Activated CD4-positive, alpha-beta T cell treated with anti-CD3 and anti-CD28 coated beads for 48 hours (primary cell): ENCODE measurements at places on chromosomes 3 and 15.
A peak's percentile ranks its signal among the peaks of the same experiment; 100 is the strongest.

DNA sequence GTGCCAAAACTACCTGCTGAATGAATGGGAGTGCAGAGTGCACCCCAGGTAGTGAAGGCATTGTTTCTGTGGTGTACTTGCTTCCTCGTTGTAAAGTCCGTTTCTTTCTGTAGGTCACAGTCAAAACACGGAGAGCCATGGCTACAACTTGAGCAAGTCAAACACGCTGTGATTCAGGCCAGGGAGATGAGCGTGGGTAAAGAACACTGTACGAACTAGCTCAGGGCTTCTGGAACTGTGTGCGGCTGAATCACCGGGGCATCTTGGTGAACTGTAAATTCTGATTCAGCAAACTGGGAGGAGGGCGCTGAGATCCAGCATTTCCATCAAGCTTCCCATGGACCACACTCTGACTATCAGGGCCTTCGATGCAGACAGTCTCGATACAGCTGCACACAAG is 5.0 kb upstream of the TNK2 start:
- DNase-seq = no peak

- no peak for DNase-seq
Observed at GRCh38 chr3:57309769-57310360, 17.4 kb upstream of the ASB14 start.

- no peak for DNase-seq
Observed at GRCh38 chr3:194422188-194422587, 23.1 kb upstream of the GP5 start.

DNA sequence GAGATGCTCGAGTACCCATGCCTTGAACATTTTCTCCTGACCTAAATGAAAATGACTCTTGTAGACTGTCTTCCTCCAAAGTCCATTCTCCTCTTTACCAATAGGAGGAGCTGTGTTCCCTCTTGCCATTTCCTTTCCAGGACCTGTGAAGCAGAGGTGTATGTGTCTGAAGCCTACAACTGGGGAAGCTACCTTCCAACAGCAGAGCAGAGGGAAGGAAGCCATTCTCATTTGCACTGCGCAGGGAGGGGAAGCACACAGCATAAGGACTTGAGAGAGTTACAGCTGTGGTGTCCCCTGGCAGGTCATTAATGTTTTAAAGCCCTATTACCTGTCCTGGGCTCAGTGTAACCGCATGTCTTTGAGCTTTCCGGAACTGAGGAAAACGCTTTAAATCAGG is 38.7 kb downstream of the HSPBAP1 start:
- peak; percentile 12 for DNase-seq

DNA sequence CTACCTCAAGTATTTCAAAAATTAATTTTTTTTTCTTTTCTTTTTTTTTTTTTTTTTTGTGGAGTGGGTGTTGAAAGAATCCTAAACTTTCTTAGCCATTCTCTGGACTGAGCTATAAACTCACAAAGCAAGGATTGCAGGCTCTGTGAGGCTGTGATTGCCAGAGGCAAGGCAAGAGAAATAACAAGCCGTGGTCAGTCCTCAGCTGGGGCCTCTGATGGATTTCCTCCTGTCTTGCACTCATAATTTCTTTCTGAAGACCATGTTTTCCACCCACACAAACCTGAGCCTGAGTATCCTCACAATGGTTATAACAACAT is 1.3 kb downstream of the CX3CR1 start:
- no peak for DNase-seq

- DNase-seq = no peak
Observed at GRCh38 chr3:180530276-180530675, 71.7 kb upstream of the TTC14 start.

- DNase-seq = no peak
Observed at GRCh38 chr3:141844812-141845211, 31.6 kb upstream of the ATP1B3 start.

- no peak for DNase-seq
Observed at GRCh38 chr3:56254835-56255234, 213.4 kb downstream of the ERC2 start.

DNA sequence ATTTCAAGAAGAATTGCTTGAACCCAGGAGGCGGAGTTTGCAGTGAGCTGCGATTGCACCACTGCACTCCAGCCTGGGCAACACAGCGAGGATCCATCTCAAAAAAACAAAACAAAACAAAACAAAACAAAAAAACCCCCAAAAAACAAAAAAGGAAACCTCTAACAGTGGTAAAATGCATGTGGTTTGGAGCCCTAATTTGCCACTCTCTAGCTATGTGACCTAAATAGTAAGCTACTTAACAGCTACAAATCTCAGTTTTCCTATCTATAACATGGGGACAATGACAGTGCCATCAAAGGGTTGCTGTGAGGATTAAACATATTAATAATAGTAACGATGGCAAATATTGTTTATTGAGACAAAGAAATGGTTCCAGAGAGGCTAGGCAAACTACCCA is 119.4 kb upstream of the LMOD3 start:
- no peak for DNase-seq

GRCh38 chr15:92164327-92165000 is 229.2 kb upstream of the ST8SIA2 start:
- no peak for DNase-seq

DNA sequence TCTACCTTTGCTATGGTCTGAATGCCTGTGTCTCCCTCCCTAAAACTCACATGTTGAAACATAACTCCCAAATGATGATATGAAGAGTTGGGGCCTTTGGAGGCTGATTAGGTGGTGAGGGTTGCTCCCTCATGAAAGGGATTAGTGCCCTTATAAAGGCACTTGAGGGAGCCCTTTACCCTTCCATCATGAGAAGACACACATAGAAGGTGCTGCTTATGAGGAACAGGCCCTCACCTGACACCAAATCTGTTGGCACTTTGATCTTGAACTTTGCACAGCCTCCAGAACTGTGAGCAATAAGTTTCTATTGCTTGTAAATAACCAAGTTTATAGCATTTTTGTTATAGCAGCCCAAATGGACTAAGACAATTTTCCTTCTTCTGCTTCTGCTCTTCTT is 76.2 kb upstream of the ADAMTS9 start:
- no peak for DNase-seq

- DNase-seq = no peak
Observed at GRCh38 chr3:160545504-160545871, 19.9 kb downstream of the KPNA4 start.

DNA sequence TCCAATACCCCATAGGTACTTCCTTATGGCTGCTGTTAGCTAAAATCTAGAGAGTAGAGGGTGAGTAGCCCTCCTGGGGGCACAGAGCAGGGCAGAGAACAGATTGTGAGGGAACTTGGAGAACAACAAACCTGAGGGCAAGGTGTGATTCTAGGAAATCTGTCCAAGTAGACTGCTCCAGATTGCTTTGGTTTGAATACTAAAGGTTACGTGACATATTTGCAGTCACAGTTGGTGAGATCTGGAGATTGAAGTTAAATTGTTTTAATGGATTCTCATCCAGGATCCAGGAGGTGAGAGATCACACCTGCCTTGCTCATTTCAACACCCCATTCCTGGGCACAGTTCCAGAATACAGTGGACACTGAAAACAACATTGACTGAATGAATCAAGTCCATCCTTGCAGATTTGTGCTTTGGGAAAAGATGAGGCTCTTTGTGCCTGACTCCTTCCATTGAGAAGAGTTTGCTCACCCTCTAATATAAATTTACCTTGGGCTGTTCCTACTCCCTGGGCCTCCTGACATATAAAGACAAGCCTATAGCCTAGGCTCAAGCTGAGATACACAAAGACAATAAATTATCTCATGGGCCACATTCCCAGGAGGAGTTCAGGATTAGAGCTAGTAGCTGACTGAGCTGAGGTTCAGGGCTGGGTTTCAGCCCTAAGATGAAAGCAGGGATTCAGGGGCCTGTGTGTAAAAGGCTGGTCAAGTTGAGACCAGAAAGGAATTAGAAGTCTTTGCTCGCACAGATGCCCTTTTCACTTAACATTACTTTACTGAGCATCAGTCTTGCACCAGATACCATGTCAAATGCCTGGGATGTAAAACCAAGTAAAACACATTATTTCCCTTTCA is 400.9 kb upstream of the MCTP2 start:
- DNase-seq = no peak

DNA sequence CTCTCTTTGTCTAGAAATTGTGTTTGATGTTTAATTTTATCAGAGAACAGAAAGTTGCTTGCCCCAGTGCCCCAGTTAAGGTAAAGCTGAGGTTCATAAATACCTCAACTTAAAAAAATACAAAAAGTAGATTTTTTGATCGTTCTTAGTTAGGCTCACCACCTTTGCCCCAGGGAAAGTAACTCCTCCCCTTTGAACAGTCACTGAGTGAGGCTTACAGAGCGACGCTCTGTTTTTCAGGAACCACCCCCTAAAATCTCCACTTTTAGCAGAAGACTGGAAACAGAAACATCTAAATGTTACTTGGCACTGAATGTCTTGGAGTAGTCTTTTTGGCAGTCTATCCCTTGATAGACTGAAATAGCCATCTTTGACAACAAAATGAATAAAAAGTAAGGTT is 24.9 kb downstream of the BLM start:
- DNase-seq = no peak

DNA sequence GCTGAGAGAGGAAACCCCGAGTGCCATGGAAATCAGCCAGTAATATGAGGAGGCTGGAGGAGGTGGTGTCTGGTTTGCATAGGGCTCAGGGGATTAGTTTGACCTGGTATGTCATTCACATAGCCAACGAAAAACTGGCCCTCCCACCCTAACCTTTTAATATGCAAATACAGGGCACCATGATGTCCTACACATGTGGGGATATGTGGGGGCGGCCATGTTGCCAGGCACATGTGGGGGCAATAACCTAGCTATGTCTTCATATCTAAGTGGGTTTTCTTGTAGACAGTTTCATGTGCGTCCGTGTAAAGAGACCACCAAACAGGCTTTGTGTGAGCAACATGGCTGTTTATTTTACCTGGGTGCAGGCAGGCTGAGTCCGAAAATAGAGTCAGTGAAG is 110.1 kb downstream of the MOBP start:
- DNase-seq = no peak

DNA sequence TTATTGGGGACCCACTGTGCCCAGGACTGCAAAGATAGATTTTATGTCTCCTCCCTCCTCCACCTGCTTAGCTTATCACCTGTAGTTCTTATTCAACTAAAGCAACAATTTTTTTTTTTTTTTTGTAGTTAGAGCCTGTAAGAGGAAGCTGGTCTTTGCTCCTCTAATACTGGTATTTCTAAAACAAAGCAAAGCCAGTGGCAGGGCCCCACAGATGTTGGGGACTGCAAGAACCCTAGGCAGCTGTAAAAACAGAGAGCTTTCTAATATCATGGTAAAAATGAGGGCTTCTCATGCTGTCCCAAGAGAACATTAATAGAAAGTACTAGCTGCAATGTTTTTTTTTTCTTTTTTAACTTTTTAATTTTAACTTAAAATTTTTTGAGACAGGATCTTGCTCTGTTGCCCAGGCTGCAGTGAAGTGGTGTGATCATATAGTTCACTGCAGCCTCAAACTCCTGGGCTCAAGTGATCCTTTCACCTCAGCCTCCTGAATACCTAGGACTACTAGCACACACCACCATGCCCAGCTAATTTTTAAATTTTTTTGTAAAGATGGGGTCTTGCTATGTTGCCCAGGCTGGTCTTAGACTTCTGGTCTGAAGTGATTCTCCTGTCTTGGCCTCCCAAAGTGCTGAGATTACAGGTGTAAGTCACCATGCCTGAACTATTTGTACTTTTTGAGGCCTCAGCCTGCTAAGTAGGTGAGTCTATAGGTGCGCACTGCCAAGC is 27.1 kb downstream of the SPATA12 start:
- DNase-seq = no peak

- peak; percentile 63 for DNase-seq
Observed at GRCh38 chr3:15291589-15292541, 40.5 kb downstream of the SH3BP5 start.

- DNase-seq = peak; percentile 17
Observed at GRCh38 chr15:42137461-42138261, 18.8 kb downstream of the PLA2G4F start.

GRCh38 chr15:26126070-26126469 is 262.9 kb upstream of the ATP10A start:
- no peak for DNase-seq

- DNase-seq = no peak
Observed at GRCh38 chr3:144164352-144164751, 192.7 kb downstream of the DIPK2A start.

DNA sequence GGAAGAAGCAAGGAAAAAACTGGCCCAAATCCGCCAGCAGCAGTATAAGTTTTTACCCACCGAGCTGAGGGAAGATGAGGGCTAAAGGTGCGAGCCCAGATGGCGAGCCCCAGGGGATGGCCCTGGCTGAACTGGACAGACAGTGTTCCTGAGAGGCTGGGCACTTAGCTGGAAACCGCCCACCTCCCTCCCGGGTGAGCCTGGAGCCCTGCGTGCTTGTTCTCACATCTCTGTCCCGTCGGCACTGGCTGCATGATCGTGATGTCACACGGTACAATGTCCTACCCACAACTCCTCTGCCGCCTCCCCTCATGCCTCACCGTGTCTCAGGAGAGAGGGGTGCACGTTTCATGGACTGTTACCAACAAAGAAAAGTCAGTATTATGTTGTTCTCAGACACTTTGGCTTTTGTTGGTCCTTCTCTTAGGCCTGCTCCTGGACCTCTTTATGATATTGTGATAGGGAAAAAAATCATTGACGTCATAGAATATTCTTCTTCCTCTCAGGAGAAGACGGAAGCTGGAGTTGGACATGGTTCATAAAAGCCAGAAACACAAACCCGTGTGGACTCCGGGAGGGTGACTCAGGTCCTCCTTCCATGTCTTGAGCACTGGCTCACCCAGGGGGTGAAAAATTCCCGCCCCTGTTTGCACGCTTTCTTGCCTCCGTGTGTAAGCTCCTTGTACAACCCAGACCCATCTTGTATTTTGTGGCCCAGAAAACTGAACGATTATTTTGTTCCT is 201.8 kb upstream of the TPM1 start:
- no peak for DNase-seq

GRCh38 chr3:175258763-175259162 is 399.6 kb downstream of the NAALADL2 start:
- no peak for DNase-seq

DNA sequence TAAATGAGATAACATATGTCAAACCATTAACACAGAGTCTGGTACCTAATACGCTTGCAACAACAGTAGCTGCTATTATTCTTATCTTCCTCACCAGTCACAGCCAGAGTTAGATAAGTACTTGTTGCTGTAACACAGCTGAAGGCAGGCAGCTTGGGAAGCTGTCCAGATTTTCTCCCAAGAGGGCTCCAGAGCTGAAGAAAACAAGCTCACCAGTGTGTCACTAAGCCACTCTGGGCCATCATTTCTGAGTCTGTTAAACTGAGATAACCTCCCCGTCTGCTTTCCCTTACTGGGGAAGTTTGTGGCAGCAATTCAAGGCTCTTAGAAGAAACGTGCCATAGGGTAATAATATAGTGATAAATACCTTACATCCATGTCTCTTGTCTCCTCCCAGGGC is 226.3 kb downstream of the TAFA4 start:
- DNase-seq = no peak

- DNase-seq = no peak
Observed at GRCh38 chr3:193564012-193564411, 9.3 kb upstream of the ATP13A4 start.

DNA sequence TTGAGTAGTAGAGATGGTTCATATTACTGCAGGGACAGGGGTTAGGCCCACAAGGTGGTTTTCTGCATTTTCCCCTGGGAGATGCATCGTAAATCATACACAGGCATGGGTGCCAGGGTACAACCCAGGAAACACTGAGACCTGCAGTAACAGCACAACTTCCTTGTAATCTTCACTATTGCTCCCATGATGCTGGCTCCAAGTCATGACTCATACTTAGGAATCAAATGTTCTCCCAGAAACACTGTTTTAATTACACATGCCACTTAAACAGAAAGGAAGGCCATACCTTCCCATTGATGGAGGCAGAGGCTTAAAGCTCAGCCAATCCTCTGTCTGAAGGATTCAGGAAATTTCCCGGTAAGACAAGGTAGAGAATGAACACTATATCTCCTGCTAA is 106.5 kb downstream of the ERC2 start:
- DNase-seq = no peak
